ENCODE measurements at places on chromosomes 7 and 10. TPM values are rescaled to one million over a fixed set of nuclear protein-coding genes. Genes with fewer than 3 reads are reported as not detected.

GRCh38 chr7:30462179-30462578, 16.4 kb downstream of the NOD1 start:
- DNase-seq = no peak

DDX50 gene
- total RNA-seq = 30.0 TPM

DNA sequence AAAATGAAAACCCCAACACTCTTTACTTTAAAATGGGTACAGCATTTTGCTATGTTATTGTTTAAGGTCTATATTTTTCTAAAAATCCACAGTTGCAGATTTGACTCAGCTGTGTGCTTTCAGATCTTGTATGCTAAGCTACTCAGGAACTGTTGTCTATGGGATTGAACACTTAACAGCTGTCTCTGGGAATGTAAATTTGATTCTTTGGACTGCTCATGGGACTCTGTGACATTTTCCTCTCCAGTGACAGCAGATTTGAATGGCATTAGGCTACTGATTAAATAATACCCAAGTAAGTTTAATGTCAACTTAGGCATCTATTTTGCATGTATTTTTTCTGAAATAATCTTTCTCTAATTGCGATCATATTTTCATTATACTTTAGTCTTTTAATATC, 1.7 kb upstream of the CD36 start:
- no peak for DNase-seq

DNA sequence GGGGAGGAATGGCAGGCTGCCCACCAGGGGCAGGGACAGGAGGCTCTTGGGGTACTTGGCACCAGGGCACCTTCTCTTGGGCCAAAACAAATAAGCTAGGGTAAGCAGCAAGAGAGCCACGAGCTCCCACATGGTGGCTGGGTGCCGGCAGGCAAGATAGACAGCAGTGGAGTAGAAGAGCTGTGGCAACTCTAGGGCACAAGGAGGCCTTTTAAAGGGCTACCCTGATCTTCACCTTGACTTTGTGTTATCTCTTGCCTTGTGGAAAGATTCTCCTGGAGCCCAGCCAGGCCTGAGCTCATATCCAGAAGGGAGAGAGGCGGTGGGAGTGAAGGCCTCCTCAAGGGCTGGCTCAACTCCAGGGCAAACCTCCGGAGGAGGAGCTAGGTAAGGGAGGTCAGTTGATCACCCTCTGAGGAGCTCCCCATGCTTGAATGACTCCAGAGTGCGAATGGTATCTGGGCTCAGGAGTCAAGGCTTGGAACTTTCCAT, at the start of gene CYP17A1:
CYP17A1 (minus strand) TSS at position 184 of the 492 bp plus-strand sequence; CDS start at position 132, 52 bp downstream.
- no peak for DNase-seq

- DNase-seq = peak; percentile 70
These were observed 42.7 kb downstream of the PRR15 start for GRCh38 chr7:29606287-29606721.

DNA sequence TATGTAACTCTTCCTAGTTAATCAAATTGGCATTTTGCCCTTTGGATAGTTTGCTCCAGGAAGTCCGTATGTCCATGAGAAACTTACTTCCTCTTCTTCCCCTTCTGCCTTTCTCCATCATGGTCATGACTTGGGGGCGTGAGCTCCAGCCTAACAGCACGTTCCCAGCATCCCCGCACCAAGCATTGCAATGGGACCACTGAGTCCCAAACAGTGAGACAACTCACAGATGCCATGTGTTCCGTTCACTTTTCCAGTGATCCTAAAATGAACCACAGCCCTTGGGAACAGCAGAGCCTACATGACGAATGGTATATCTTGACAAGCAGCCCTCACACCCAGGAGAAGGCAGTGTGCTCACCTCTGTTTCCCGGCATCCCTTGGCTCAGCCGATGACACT, 10.7 kb downstream of the BTBD16 start:
- no peak for DNase-seq

EBLN1 gene
- total RNA-seq = not detected

SVOPL gene
- total RNA-seq = under 0.01 TPM

- DNase-seq = no peak
These were observed 17.2 kb upstream of the FGFR2 start for GRCh38 chr10:121615435-121615793.
